ENCODE measurements at places on chromosomes 5 and 9.

GRCh38 chr9:37325778-37326177, 96.7 kb upstream of the GRHPR start:
- DNase-seq: no peak

GRCh38 chr5:1736889-1737711, 62.5 kb downstream of the MRPL36 start:
- no peak for DNase-seq

DNA sequence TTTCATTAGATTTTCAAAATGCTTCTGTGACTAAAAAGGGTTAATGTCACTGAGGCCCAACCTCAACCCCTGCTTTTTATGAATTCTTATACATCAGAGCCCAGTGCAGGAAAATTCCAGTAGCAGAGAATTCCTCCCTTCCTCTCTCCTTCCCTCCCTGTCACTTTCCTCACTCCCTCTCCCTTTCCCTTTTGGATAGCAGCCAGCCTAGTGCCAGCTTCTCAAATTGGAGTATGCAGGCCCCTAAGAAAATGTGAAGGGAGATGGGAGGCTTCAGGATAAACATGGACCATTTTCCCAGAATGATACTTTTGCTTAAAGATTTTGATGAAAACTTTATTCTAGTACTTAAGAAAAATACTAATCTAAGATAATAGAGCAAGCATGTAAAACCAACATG, 507.4 kb downstream of the KDM4C start:
- DNase-seq: no peak

DNA sequence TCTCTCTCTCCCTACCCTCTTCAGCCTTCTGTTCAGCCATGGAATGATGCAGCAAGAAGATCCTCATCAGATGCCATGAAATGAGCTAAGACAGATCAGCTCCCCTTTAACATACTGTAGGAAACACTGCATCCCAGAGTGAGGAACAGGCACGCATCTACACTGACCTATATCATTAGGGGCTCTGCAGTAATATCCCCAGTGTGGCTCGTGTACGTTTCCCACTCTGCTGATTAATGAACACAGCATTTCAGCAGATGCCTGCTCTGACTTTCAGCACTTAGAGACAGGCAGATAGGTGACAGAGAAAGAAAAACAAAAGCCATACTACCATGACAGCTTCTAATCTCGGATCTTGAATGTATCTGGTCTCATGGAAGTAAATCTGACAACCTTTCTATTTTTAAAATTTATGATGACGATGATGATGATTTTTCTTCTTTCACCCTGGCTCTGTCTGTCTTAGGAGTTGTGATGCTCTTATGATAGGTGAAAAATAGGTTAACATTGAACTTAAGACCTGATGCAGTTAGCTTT, 750.3 kb downstream of the CDH12 start:
- DNase-seq: no peak

- DNase-seq: no peak
These were observed 624.7 kb upstream of the ACO1 start for GRCh38 chr9:31759703-31760102.

- DNase-seq: no peak
These were observed 106.8 kb upstream of the FBXL7 start for GRCh38 chr5:15393146-15393545.

DNA sequence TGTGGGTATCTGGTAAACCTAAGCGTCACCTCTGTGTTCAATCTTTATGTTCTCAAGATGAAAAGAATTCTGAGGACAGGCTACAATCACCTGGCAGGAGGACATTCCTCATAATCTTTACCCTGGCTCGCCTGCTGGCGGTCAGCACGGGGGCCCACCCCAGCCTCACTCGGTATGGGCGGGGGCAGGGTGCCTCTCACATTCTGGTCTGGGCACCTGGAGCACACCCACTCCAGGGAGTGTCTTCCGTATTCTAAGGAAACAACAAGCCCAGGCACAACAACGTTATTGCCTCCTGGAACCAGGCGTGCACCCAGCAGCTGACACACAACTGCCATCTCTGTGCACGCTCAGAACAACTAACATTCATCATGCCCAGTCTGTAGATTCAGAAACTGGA, 179.8 kb downstream of the ROR2 start:
- DNase-seq: no peak

- no peak for DNase-seq
These were observed 84.4 kb downstream of the CDH18 start for GRCh38 chr5:19903611-19904010.

DNA sequence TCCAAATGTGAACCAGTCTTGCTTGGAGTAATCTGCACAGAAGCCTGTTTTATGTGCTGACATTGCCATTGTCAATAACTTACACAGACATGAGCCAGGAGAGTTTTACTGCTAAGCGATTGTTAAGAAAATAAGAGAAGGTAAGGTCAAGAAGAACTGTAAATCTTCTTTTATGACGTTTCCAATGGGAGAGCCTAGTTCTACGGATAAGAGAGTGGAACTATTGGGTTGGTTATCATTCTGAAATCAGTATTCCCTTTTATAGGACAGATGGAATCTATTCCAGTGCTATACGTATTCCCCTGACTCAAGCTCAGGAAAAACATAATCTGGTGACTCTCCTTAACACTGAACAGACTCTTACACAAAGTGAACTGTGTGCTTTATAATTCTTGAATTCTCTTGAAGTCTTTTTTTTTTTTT, 137.9 kb upstream of the OTULINL start:
- no peak for DNase-seq

- no peak for DNase-seq
These were observed 1.0 kb downstream of the AQP3 start for GRCh38 chr9:33446240-33446945.

DNA sequence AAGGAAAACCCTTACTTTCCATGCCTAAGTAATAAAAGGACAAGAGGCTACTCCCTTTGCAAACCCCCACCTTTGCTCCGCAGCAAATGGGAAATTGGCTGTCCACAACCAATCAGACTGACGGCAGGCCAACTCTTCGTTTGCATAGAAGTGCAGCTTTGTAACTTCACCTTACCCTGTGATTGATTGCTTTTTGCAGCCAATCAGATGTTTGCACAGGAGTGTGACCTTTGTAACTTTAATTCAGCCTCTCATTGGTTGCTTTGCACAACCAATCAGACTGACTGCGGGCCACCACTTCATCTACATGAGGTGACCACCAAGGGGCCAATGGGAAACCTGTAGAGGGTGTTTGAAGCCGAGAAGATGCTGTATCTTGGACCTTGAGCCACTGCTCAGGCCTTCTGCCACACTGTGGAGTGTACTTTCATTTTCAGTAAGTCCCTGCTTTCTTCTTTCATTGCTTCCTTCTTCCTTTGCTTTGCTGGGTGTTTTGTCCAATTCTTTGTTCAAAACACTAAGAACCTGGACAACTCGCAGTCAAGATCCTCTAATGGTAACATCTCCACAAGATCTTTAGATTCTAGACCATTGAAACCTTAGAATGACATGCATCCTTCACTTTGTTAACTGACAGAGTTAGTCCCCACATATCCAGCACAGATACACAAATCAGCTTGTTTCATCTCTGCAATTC, 51.3 kb upstream of the FREM1 start:
- no peak for DNase-seq

GRCh38 chr9:36135741-36136271, 727 bp upstream of the GLIPR2 start:
- no peak for DNase-seq

GRCh38 chr9:135969064-135969683, 8.0 kb upstream of the UBAC1 start:
- no peak for DNase-seq

GRCh38 chr9:20614602-20615216, 7.6 kb downstream of the MLLT3 start:
- DNase-seq: no peak

DNA sequence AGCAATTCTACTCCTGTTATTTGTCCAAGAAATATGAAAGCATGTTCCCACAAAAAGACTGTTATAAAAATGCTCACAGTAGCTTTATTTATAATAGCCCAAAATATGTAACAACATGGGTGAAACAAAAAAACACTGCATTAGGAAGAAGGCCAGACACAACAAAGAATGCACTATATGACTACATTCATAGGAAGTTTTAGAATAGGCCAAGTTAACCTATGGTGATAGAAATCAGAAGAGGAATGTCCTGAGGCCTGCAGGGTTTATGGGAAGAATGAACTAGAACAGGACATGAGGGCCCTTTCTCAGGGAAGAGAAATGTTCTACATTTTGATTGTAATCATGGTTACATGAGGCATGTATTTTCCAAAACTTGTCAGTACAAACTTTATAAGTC, 24.7 kb upstream of the TAS2R1 start:
- no peak for DNase-seq

GRCh38 chr5:169695919-169696490, 58.9 kb downstream of the DOCK2 start:
- no peak for DNase-seq

GRCh38 chr5:2357309-2357708, 394.2 kb downstream of the IRX2 start:
- no peak for DNase-seq

GRCh38 chr5:27026801-27027200, 11.6 kb downstream of the CDH9 start:
- no peak for DNase-seq

DNA sequence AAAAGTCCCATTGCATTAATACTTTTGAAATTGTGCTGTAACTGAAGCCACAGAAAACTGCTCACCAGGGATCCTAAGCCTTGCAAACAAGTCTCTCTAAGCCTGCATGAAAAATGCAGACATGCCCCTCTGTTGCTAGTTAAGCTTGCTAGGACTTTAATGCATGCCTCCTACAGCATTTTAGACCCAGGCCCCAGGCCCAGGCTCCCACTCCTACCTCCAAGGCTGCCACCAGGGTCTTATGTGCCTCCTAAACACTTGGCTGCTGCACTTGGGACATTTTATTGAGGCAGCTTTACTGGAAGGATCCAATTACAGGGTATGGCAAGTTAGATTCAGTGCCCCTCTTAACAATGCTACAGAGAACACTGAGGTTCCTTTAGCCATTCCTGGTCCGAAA, 467.3 kb upstream of the CLINT1 start:
- DNase-seq: no peak

DNA sequence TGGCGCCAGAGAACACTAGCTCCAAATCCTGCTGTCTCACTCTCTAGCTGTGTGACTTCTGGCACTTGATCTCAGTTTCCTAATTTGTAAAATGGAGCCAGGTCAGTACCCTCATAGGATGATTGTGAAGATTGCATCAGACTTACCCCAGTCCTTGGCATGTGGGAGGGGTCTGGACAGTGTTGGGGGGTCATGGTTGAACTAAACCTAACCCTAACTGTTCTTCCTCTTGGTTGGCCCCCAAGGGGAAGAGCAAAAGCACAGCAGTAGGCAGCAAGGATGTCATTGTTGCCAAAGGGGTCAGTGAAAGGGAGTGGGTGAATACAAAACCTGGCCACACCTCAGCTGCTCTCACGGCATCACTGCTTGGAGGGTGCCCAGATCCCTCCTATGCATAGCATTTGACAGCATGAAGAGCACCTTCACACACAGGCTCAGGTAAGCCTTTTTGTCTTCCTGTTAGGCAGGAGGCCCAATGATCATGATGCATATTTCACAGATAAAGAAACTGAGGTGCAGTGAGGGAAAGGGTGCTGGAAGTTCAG, 15.7 kb upstream of the CXCL14 start:
- DNase-seq: no peak

GRCh38 chr5:100668511-100668910, 133.3 kb downstream of the FAM174A start:
- DNase-seq: no peak

DNA sequence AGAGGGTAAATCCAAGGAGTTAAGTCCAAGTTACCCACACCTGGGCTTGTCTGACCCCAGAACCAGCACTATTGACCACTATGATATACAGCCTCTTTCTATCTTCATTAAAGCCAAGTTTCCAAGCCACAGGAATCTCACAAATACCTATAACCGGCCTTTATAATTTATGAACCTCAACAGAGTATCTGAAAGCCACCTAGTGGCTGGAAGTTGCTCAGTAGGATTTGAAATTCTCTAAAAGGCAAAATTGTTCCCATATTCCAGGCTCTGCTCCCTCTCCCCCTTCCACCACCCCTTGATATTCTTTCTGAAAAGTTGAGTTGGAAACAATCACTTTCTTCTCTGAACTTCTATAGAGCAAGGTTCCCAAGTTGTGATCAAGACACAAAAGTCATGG, 106.4 kb upstream of the GPR151 start:
- DNase-seq: no peak

DNA sequence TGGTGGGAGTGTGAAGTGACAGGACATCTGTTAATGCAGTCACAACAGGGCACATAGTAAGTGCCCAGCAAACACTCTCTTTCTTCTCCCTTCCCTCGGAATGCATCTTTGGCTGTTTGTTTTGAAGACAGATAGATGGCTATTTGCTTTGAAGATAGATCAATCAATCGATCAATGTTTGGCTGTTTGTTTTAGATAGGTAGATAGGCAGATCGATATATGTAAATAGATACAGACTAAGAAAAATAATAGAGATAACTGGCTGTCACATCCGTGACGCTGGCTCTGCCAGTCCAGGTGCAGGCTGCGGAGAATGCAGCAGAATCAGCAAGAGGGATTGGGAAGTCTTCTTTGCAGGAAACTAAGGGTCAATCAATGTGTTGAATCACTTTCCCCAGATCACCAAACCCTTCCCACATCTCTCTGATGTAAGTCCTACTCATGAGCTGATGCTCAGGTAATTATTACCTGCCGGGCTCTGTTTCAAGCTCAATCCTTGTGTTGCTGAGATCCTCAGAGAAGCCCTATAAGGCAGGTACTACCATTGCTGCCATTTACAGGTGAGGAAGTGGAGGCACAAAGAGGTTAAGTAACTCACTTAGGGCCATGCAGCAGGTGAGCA, 60.8 kb downstream of the ERGIC1 start:
- DNase-seq: no peak

DNA sequence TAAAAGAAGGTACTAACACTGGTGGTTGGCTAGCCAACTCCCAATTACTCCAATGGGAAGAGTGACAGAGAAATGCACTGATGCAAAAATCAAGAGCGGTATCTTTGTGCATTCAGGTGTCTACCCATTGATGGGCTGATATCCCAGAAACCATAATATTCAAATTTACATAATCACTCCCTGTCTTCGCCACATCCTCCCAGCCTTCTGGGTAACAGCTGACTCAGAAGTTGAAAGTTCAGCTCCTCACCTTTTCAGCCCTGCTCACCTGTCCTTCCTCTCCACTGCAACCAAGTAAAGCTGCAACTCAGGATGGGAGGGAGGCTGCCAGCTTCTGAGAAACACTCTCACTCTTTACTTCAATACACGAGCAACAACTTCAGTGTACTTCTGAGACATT, 6.9 kb downstream of the SUSD1 start:
- DNase-seq: no peak

DNA sequence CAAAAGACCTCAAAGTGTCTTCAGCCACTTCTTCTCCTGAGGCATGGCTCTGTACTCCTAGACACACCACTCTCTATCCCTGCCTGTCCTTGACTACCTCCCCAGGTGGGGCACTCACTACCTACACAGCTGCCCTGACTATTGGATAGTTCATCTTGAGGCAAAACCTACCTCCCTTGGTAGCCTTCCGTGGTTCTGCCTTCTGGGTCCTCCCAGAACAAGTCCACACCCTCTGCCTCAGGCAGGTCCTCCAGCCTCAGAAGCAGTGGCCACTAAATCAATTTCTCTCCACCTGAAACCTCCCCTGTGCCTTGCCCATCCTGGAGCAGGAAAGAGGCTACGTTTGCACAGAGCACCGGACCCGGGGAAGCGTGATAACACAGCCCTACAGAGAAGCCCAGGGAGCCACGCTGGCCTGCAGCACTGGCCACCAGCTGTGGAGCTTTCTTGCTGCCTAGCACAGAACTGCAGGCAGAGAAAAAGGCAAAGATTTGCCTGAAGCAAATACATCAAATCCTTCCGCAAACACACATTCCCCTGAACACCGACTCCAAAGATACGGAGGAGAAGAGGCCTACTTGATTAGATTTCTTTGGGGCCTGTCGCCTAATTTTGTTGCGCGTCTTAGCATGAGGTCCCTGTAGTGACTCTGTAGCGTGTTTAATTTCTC, 141.8 kb downstream of the C9orf50 start:
- no peak for DNase-seq

Measured in NCI-H187 (cell line).